Aorta (tissue), 5 donors: ENCODE measurements at places on chromosomes 1 and 21. TPM values are rescaled to one million over a fixed set of nuclear protein-coding genes. Genes with fewer than 3 reads are reported as not detected.
A peak's percentile ranks its signal among the peaks of the same experiment; 100 is the strongest.

Gene PEAR1
- total RNA-seq = 32.9 TPM

Gene ZNF648
- total RNA-seq = not detected

Gene PGLYRP4
- total RNA-seq = not detected

DNA sequence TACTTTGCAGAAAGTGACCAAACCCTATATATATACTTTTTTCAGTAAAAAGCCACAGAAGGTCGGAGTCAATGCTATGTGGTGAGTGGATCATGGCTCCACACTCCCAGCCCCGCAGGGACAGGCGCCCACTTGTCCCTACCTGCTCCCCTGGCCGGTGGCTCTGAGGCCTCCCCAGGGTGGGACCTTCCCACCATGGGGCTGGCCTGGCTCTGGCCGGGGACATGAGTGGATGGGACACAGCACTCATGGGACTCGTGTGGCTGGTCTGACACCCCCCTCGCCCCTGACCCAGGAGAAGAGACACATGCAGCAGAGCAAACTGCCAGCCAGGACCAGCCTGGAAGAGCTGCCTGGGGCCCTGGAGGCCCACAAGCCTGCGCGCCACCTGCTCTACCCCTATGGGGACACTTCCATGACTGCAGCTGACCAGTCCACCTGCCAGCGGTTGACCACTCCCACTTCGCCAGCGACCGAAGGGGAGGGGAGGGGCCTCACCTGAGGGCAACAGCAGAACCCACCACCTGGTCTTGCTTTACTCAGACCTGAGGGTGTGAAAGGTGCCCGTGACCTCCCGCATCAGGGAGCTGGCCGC, 2.2 kb downstream of the SPATC1L start:
- DNase-seq = peak; percentile 78

DNA sequence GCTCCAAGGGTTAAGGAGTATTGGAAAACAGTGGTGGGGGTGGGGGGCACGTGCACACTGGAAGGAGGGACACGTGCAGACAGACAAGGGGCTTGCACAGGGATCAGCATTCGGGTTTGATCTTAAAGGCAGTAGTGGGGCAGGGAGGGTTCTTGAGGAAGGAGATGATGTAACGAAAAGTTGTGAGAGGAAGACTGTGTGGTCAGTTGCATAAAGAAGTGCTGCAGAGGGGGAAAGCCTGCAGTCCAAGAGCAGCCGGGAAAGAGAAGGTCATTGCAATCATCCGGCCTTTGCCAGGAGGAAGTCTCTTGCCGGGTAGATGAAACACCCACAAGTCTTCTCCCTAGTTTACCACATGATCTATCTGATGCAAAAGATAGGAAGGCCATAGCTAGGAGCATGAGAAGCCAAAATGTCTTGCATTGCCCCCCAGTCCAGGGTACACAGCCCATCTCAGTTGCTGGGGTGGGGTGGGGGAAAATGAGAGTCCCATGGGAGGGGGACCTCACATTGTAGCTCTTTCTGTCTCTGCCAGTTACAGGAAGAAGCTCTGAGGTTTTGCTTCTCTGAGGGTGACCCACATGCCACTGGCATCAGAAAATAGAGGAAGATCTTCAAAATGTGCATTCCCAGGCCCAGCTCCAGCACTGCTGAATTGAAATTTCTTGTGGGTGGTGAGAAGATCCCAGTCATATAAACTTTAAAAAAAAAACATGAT, 202.5 kb upstream of the RAB4A start:
- no peak for DNase-seq

GRCh38 chr1:201172999-201173610, 17.5 kb upstream of the IGFN1 start:
- no peak for DNase-seq

- DNase-seq = peak; percentile 74
These were observed 512 bp downstream of the PIAS3 start for GRCh38 chr1:145858238-145858900.

DNA sequence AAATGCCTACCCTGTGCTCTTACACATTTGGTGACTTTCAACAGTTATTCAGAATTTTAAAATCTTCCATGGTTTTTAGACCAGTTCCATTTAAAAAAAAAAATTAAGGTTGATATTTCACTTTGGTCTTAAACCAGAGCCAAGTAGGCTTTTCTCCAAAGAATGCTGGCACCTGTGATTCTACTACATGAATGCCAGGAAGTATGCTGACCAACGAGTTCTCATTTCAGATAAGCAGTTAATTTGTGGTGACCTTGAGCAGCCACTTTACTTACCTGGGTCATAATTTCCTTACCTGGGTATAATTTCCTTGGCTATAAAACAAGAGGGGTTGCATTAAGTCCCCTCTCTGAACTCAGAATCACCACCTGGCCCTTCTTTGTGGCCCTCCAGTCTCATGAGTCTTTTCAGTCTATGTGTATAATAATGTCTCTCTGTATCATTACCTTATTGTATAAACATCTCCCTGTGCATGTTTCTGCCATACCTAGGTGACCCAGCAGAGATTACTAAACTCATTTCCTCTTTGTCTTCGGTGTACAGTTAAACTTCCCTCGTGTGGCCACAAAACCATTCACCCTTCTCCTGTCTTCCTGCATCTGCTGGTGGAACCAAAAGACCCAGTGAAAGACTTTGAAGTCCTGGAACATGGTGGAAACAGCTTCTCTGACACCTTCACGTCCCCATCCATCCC, 139.1 kb upstream of the DPT start:
- no peak for DNase-seq

GRCh38 chr1:211738096-211738690, 62.8 kb upstream of the NEK2 start:
- no peak for DNase-seq

GRCh38 chr1:37362594-37363385, 111.6 kb upstream of the ZC3H12A start:
- DNase-seq = no peak

DNA sequence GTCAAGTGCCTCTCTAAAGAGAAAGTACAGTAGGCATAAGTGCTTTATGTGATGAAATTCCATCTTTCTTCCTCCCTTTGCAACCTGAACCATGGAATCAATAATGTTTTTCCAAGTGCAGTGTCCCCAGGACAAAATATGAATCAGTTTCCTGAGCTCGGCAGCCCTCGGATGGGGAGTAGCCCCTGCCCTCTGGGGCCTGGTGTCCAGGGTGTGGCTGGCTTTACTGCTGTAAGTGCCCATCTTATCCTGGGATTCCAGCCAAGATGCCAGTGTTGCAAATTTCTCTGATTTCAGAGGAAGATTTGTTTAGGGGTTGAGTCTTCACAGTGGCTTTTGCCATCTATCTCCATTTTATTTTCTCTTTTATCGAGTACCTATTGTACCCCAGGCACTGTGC, 40.5 kb upstream of the SRP9 start:
- DNase-seq = no peak

DNA sequence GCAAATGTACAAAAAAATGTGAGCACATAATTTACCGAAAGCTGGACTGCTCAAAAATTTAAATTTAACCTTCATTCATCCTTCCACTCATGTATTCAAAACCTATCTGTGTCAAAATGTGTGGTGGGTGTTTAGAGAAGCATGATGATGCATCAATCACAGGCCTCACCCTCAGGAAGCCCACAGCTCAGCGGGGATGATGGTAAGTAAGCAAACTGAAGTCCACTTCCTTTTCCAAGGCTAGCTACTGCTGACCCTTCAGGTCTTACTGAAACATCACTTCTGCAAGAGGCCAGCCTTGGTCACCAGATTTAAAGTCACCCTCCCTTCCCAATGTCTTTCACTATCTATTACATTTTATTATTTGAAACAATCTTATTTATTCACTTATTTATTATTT, 254.5 kb downstream of the DNM3 start:
- no peak for DNase-seq

DNA sequence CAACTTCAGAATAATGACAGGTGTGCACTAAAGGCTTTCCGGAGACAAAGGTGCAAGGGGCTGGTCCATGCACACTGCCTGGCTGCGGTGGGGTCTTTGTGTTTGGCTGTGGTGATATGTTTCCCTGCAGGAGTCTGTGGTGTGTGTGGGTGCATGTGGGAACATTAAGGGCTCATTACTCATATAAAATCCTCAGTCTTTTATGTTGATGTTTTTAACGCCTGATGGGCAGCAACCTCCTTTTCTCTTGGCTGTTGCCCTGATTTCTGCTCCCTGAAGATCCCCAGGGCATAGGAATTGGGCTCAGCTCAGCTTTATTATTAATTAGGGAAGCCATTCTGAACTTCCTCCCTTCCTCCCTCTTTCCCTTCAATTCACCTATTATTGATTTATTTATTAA, 67.6 kb upstream of the SPAG17 start:
- no peak for DNase-seq

- DNase-seq = no peak
These were observed 5.5 kb upstream of the SPAG17 start for GRCh38 chr1:118190561-118190960.

DNA sequence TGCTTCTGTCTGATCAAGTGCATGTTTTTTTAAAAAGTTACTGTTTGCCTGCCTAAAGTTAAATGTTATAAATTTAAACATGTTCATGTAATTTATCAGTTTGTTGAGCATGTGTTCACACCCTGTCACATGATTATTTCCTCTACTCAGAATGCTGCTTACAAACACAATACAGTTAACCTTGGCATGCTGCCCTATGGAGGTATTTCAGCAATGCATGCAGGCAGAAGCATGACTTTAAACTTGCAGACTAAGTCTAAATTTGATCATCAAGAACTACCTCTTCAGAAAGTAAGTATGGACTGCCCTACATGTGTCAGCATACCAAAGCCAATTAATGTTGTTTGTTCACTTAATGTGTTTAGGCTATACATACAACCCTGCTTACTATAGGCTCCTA, 161.6 kb downstream of the LRRC40 start:
- no peak for DNase-seq

DNA sequence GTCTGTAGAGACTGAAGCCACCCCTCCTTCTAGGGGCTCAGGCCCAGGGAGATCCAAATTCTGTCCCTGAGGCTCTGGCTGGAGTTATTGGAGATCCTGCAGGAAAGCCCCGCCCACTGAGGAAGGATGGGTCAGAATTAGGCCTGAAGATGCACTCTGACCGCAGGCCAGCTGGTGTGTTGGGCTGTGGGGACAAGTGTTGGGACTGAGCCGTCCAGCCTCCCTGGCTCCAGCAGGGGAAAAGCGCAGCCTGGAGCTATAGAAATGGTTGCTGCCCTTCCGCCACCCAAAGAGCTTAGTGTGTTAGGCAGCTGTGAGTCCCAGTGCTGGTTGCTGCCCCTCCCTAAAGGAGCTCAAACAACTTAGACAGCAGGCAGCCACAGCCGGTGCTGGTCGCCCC, 33.0 kb upstream of the PRRX1 start:
- DNase-seq = no peak

GRCh38 chr1:37922767-37923550, 23.9 kb downstream of the INPP5B start:
- no peak for DNase-seq
